ENCODE measurements at places on chromosomes 3 and 15. TPM values are rescaled to one million over a fixed set of nuclear protein-coding genes. Genes with fewer than 3 reads are reported as not detected.

- DNase-seq, result no peak
Measured at GRCh38 chr15:77504306-77504705, 83.6 kb downstream of the HMG20A start.

- DNase-seq, result no peak
Measured at GRCh38 chr3:110773413-110773954, 298.1 kb upstream of the NECTIN3 start.

- no peak for DNase-seq
Measured at GRCh38 chr15:51499379-51499976, 123.1 kb downstream of the DMXL2 start.

DNA sequence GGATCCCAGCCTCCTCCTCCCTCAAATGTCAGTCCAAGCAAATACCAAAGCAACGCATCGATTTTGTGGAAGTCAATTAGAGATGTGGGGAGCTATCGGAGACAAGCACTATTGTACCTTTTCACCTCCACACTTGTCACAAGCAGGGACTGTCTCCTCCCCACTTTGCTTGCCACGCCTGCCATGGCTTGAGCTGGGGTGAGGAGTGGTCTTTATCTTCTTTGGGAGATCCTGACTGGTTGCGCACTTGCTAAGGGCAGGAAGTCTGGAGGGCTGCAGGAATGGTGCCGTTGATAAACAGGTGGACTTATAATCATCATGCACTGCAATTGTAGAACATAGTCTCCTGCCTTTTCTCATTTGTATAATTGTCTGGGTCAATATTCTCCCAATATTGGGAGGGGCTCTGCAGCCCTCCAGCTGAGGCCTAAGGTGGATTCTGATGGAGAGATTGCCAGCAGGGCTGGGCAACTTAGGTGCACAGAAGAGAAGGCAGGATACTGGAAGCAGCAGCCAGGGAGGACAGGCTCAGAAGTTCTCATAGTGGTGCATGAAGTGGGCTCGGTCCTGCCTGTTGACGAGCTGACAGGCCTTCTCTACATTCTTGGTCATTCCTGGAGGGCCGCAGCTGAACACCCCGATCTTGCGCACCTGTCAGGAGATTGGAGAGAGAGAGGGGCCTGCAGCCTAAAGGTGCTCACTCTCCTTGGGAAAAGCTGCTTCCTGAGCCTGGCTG lies 20.2 kb downstream of the DUOX2 start:
- peak; percentile 46 for DNase-seq

KAT2B gene
- 51.3 TPM for total RNA-seq

- DNase-seq, result no peak
Measured at GRCh38 chr3:113557374-113557773, 25.0 kb downstream of the SIDT1 start.

CASR gene
- total RNA-seq, result not detected

- DNase-seq, result no peak
Measured at GRCh38 chr3:144259267-144259666, 287.6 kb downstream of the DIPK2A start.

GRCh38 chr15:38487378-38487777 lies 33.5 kb downstream of the FAM98B start:
- DNase-seq, result no peak

GRCh38 chr3:32614956-32615355 lies 44.3 kb upstream of the DYNC1LI1 start:
- no peak for DNase-seq

SLC9C1 gene
- 3.9 TPM for total RNA-seq

VWA5B2 gene
- total RNA-seq, result not detected

DNA sequence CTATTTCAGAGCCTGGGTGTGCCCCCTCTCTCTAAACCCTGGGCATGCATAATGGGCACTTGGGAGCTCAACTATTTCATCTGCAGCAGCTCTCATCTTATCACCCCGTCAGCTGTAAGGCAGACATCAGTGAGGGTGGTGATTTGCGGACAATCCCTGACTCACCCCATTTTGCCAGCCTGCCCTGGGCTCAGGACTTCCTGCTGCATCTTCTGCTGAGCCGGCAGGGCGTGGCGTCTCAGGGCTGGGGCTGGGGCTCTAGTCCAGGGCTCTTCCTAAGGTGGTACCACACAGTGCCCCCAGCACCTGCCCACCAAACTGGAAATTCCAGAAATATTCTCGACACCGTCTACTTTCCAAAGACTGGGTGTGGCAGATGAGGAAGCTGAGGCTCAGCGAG lies 925 bp upstream of the PSTPIP1 start:
- DNase-seq, result peak; percentile 89

GRCh38 chr15:92074646-92075045 lies 221.1 kb downstream of the SLCO3A1 start:
- no peak for DNase-seq

DNA sequence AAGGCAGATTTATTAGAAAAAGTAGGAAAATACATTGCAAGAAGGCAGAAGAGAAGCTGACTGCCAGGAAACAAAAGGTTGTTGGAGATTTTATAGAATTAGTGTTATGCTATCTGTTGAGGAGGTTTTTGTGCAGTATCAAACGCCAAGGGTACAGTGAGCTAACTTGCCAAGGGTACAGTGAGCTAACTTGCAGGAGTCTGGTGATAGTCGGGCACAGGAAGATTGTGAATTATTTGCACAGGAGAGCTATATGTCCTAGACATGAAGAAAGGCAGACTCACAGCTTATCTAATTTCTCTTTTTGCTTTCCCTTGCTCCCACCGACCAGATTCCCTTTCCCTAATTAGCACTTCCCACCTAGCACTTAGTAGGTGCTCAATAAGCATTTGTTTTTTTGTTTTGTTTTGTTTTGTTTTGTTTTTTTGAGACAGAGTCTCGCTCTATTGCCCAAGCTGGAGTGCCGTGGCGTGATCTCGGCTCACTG lies 2.7 kb upstream of the CSK start:
- no peak for DNase-seq

- no peak for DNase-seq
Measured at GRCh38 chr15:27341780-27342343, 370.9 kb downstream of the GABRG3 start.

- no peak for DNase-seq
Measured at GRCh38 chr3:189962466-189962865, 158.2 kb downstream of the P3H2 start.

DNA sequence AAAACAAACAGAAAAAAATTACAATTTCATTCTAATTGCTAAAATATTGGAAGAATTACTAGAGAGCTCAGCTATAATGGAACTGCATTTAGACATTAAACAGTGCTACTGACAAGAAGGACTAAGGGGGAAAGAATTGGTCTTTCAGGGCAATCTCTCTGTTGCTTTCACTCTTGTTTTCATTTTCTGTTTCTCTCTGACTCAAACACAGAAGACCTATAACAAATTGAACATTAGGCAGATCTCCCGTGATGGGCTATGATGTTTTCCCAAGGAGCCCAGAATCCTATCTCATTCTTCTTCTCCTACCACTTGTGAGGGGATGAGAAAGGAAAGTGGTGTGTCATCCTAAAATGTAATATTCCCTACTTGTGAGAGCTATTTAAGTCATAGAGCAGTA lies 358.0 kb upstream of the TGFBR2 start:
- no peak for DNase-seq

- DNase-seq, result no peak
Measured at GRCh38 chr15:78909160-78909695, 35.6 kb downstream of the CTSH start.

Measured in cardiac septum (tissue), 1 donor.